CD4-positive, alpha-beta T cell treated with Interleukin-10 for 1 hour (primary cell): ENCODE measurements at places on chromosomes 5 and 9.

GRCh38 chr9:35661756-35662350, 3.1 kb downstream of the ARHGEF39 start:
- peak; percentile 69 for DNase-seq

- DNase-seq, result peak; percentile 19
Observed at GRCh38 chr9:14428781-14429230, 114.9 kb upstream of the NFIB start.

DNA sequence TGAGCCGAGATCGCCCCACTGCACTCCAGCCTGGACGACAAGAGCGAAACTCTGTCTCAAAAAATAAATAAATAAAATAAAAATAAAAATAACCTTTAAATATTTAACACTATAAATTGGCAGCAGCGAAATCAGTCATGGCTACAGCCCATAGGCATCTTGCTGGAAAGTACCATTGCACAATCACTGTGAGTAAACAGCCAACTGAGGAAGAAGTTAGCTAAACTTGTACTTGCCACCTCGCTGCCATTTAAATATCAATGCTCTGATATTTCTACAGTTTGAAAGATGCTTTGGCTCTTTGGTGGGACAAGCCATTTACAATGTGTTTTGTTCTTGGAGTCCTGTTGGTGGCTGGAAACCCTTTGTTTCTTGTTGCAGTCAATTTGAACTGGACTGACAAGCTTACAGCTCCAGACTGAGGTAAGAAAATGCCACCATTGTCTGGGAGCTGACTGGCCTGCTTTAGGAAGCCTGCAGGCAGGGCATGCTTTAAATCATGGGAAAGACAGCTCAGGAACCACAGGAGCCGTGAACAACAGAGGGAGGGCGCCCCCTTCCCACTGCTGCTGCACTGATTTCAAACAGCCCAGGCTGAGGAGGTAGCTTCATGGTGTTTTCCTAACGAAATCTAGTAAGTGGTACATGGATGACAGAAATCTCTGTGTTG, 322.8 kb upstream of the RFX3 start:
- no peak for DNase-seq

DNA sequence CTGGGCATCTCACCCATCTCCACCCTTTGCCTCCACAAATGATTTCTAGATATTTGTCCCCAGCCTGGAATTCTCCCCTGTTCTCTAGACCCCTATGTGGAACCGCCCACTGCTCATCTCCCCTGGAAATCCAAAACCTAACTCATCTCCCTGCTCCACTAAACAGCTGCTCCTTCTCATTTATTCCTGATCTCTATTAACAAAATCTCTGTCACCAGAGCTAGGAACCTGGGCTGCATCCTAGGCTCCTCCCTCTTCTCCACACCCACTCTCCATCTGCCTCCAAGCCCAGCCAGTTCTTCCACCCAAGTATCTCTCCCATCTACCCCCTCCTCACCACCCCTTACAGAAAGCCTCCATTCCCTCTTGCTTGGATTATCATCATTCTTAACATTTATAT, 24.0 kb upstream of the SYNPO start:
- DNase-seq, result no peak

DNA sequence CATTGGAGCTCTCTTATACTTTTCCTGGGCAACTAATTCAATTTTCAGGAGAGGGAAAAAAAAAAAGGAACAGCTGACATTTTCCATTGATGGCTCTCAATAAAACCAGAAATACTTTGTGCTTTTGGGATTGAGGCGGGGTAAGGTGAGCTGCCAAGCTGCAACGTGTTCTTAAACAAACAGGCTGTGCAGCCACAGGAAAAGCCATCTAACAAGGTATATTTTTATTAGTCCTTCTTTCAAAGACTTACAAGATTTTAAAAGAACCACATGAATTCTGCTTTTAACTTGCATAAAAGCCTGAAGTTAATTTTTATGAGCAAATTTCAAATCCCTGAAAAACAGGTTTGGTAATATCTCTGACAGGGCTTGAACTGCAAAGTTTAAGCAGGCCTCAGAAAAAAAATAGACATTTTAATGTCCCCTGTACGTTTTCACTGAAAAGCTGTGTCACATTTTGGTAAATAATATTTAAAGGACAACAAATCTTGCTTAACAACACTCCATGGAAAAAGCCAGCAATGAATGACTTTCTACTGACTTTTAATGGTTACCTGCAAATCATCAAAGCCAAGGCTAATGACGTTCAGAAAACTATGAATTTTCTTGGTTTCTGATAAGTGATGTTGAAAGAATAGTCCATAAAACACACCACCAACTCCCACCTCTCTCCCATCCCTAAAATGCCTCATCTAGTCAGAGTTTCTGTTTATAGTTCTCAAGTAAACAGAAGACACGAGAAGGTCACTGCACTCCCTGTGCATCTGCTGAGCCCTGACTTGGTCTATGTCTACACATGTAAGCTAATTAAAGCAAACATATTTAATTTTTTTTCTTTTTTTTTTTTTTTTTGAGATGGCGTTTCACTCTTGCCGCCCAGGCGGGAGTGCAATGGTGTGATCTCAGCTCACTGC, 433.6 kb downstream of the PIK3R1 start:
- DNase-seq, result no peak

DNA sequence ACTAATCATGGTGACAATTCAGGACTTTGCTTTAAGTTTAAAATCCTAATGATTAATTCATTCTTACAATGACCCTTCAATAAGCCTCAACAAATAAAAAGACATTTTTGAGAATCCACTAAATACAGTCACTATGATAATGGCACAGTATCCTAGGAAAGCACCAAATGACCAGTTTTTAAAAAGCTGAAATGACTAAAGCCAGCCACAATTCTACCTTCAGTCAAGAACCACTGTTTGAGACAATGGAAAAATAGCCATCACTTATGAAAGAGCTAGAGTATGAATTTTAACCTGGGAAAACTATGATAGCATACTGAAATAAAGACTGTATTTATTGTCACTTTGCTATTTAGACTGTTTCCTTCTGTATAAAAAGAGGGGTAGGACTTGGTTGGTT, 14.0 kb downstream of the FBXW2 start:
- no peak for DNase-seq

DNA sequence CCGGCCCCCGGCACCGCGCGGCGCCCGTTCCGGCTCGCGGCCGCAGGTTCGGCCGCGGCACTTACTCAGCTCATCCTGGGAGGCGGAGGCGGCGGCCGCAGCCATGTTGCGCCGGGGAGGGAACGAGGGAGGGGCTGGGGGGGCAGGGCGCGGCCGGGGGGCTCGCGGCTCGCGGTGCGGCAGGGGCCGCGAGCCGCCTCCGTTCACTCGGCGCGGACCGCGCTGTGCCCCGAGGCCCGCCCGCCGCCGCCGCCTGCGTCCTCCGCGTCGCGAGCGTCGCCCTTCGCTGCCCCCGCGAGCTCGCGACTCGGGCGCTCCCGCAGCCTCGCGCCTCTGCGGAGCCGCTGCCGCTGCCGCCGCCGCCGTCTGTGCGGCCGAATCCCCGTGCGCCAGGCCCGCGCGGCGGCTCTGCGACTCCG, 735 bp downstream of the ECPAS start:
- DNase-seq, result peak; percentile 57

- no peak for DNase-seq
Observed at GRCh38 chr5:79507251-79508205, 6.4 kb downstream of the HOMER1 start.

- no peak for DNase-seq
Observed at GRCh38 chr5:122262103-122262502, 49.9 kb upstream of the SNCAIP start.

- no peak for DNase-seq
Observed at GRCh38 chr5:124602925-124603650, 143.4 kb downstream of the ZNF608 start.

DNA sequence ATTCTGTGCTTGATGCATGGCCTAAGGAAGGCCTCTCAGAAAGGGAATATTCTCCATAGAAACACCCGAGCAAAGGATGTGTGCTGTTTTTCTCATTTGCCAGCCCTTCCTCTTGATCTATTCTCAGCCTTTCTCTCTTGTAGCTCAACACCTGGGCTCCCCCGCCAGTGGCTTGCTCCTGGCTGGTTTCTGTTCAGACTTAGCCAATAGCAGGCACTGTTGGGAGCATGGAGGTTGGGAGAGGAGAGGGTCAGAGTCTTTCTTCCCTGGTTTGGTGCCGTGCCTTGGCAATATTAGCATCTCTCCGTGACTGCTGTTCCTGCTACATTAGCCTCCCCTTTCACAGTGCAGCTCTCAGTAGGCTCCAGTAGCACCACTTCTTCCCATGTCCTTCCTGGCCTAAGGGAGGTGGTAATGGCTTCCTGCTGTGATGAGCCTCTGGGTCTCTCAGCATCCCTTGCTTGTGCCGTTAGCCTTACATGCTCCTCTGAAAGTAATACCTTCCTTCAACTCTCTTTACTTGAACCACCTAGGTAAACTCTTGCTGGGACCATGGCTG, 269.7 kb upstream of the GAS1 start:
- no peak for DNase-seq

GRCh38 chr5:37836235-37836591, 3.6 kb downstream of the GDNF start:
- DNase-seq, result no peak

- no peak for DNase-seq
Observed at GRCh38 chr9:97470076-97470475, 31.4 kb upstream of the TMOD1 start.

GRCh38 chr9:15253197-15253596, 53.8 kb downstream of the TTC39B start:
- DNase-seq, result no peak

DNA sequence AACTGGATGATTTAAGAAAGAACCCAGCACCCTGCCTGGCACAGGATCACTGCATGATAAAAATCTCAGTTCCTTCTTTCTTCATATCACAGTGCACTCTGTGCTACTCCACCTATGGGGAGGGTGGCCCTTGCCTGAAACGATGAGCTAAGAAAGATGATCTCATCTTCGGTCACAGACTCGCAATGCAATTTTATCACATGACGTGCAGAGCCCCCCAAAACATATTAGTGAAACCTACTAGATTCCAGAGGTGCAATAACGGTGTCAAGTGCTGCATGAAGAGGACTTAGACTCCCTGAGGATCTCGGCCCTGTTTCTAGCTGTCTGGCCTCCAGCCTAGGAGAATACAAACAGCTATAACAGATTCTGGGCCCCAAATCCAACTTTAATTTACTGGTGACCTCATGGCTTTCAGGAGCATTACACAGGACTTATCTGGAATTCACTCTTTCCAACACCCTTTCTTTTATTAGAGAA, 104.0 kb downstream of the EBF1 start:
- DNase-seq, result no peak

GRCh38 chr9:74662674-74663073, 165.5 kb downstream of the RORB start:
- no peak for DNase-seq
